CD8-positive, alpha-beta memory T cell (primary cell): ENCODE measurements at places on chromosomes 3 and 15.

- DNase-seq = no peak
These were observed 84.6 kb downstream of the PEAK1 start for GRCh38 chr15:77335298-77335697.

DNA sequence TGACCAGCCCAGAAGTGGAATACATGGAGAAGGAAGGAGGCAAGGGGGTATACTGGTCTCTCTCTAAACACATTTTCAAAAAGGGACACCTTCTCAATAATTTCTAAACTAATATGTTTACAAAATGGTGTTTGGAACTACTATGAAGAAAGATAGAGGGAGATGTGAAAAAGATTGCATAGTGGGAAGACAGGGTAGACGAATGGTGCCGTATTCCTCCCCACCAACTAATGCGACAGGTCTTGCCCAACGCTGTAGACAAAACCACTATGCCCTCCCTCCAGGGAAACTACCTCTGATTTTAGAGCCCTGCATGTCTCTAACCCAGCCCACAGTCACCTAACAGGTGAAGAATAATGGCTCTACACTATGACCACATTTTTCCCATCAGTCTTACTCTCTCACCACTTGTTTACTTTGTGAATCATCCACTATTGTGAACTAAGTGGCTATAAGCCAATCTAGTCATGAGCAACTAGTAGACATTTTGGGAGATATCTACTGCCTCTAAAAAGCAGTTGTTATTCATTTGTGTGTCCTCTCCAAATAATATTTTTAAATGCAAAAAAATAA, 108.2 kb upstream of the UBE2E2 start:
- DNase-seq = no peak

DNA sequence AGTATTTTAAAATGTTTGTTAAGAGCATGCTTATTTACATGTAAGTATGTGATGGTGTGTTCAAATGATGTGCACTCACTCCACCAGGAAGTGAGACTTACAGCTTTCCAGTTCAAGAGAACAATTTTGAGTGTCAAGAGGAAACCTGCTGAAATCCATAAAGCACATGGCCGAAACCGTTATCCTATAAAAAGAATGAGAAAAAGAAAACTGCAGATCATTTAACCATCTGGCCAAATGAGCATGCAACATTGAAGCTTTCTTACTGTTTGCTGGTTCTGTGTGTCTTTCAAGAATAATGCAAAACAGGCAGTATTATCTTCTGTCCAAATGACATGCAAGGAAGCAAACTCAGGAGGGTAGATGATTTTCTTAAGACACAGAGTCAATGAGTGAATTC, 26.3 kb downstream of the GABRR3 start:
- DNase-seq = no peak

- no peak for DNase-seq
These were observed 1517.1 kb downstream of the SI start for GRCh38 chr3:163561151-163561550.

- DNase-seq = no peak
These were observed 374.5 kb downstream of the IL20RB start for GRCh38 chr3:137332297-137332696.

DNA sequence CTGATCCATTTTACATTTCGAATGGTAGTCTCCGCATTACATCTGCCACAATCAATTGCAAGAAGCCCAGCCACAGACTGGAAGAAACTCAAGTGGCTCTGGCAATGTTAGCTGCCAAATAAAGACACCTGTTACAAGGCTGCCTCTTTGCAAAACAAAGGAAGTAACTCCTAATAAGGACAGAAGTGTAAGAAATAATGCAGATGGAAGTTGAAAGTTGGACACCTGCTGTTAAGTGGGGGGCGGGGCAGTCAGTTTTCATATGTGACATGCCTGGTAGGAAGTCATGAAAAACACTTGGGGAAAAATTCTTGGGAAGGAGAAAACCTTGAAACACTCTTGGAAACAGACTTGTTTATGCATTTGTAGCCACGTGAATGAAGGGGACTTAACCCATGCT, 54.1 kb upstream of the ATP2C1 start:
- DNase-seq = no peak

DNA sequence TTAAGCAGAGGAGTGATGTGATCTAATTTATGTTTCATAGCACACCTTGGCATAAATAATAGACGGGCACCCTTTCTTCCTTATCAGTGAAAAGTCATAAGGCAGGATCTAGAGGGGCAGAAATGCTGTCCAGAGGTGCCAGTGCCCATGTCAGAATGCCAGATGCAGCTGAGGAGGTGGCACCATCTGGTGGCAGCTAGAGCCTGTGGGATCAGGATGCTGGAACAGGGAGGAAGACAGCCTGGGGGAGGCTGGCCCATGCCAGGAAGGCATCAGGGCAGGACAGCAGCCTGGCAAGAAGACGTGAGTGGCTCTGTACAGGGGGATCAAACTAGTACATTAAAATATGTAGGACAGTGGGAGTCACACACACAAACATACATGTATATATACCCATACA, 16.5 kb downstream of the MYH15 start:
- no peak for DNase-seq

DNA sequence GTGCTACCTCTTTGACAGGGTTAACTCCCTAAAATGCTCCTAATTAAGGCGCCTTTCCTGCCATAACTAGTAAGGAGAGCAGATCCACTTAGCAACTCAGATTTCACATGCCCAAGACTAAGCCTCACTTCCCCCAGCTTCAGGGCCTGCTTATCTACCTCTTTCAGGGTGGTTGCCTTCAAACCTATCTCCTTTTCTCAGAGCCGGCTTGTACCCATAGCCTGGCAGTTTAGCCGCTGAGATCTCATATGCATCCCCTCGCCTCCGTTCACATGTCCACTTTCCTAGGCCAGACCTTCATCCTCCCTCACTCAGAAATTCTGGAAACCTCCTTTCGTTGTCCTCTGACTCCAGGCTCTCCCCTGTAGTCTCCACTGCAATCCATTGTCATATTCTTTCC, 1.0 kb upstream of the FSTL1 start:
- no peak for DNase-seq

DNA sequence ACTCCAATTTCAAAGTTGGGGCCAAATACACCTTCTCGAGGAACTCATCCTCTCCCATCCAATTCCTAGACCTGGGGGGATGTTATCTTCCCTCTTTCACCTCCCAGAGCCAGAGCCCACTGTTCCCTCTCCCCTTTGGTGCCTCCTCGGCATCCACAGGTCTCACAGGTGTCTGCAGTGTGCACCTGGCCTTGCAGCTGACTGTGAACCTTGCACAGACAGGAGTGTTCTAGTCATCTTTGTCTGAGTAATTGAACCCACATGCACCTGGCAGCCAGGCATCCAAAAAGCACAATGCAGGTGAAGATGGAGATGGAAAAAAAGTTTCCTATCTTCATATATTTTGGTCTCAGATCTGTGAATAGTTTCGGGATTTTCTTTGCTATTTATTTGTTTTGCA, 30.8 kb downstream of the PCOLCE2 start:
- DNase-seq = no peak

GRCh38 chr3:150764566-150764965, 1.6 kb upstream of the SIAH2 start:
- DNase-seq = no peak

DNA sequence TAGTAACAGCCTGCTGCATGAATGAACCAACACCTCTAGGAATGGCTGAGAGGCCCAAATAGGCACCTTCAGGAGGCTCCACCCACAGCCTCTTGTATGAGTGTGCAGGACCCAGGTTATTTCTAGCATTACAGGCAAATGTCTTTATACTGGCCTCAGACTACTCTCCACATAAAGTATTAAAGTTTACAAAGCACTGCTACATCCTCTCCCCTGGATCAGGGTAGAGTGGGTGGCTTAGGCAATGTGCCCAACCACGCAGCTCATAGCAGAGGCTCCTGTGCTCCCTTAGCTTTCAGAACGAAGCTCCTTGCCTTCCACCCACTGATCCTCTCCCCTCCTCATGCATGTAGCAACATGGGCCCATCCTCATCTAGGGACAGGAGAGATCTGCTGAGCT, 16.3 kb downstream of the TMEM43 start:
- DNase-seq = no peak

GRCh38 chr3:48934333-48934991, 15.8 kb downstream of the ARIH2 start:
- no peak for DNase-seq

GRCh38 chr3:185297867-185298266, 44.0 kb upstream of the EHHADH start:
- no peak for DNase-seq

DNA sequence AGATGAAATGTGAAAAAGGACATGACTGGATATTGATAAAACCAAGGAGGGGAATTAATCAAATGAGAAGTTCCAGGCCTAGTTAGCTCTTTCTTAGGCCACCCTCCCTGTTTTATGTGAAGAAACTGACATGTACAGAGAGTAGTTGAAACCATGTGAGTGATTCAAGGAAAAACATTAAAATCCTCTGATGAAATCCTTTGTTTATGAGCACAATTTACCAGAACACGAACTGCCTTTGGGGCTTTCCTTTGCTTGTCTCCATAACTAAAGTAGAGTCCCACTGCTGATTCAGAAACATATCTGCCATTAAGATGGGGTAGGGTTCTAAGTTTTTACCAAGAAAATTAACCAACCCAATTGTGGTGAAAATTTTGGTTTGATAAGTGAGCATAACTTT, 558.3 kb downstream of the NR2F2 start:
- no peak for DNase-seq

DNA sequence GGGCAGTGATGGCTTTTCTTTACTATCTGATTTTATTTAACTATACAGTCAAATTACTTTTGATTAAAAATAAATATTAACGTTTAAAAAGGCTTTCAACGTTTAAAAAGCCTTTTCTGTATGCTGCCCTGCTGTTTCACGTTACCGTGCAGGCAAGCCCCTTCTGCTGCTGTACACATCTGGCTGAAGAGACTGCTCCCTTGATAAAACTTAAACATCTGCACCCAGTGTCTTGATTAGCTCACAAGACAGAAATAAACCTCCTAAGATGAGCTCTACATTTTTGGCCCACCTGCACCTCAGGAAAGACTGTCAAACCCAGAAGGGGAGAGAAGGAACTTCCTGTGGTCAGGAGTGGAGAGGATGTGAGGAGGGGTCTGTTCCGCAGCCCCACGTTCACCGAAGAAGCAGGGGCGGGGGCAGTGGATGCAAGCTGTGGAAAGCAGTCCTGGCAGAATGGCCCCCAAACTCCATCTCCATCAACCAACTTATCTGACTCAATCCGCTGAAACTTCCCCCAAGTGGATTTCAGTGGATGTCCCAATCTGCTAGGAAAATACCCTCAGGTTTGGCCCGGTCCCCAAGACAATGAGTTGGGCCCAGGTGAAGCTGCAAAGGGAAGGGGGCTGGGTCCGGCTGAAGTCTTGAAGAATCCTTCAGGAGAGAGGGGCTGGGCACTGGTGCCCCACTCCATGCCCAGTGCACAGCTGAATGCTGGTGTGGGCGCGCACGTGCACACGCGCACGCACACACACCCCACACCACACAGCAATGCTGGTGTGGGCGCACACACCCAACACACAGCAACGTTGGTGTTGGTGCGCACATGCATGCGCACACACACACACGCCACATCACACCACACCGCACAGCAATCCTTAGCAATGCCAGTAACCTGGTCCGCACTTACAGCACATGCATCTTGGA, 88.6 kb downstream of the LRIG1 start:
- DNase-seq = no peak

- no peak for DNase-seq
These were observed 361.0 kb downstream of the SHQ1 start for GRCh38 chr3:72487078-72487765.

DNA sequence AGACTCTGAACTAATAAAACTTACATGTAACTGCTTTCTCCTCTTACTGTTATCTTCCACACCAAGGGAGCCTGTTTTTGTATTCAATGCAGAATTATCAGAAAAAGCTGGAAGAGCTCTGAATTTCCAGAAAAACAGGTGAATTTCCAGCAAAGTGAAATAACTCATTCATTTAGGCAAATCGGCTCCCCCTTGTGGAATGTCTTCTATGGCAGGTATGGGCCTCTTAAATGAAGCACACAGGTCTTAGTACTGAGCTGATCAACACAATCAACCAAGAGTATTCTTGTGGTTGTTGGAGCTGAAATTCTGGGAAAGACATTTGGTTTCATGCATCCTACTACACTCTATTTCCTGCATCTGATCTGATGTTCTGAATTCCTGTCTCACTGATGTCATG, 31.0 kb upstream of the PTPRG start:
- DNase-seq = no peak

- DNase-seq = no peak
These were observed 272.2 kb upstream of the NR2F2 start for GRCh38 chr15:96058103-96058851.

DNA sequence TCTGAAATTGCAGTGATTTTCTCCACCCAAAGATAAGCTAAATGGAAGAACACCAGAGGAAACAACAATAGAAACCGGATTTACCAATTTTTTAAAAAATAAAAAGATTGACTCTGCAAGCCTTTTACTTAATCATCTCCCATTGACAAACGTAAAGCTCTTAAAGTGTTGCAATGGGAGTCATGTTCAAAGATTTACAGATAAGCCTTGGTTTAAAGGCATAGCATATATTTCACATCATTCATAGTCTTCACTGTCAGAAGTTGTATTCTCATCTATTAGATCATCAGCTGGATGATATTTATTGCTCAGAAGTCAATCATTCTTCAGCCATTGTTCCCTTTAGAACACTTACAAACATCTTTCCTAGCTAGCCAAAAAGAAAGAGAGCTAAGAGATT, 397.6 kb downstream of the GBE1 start:
- DNase-seq = no peak

DNA sequence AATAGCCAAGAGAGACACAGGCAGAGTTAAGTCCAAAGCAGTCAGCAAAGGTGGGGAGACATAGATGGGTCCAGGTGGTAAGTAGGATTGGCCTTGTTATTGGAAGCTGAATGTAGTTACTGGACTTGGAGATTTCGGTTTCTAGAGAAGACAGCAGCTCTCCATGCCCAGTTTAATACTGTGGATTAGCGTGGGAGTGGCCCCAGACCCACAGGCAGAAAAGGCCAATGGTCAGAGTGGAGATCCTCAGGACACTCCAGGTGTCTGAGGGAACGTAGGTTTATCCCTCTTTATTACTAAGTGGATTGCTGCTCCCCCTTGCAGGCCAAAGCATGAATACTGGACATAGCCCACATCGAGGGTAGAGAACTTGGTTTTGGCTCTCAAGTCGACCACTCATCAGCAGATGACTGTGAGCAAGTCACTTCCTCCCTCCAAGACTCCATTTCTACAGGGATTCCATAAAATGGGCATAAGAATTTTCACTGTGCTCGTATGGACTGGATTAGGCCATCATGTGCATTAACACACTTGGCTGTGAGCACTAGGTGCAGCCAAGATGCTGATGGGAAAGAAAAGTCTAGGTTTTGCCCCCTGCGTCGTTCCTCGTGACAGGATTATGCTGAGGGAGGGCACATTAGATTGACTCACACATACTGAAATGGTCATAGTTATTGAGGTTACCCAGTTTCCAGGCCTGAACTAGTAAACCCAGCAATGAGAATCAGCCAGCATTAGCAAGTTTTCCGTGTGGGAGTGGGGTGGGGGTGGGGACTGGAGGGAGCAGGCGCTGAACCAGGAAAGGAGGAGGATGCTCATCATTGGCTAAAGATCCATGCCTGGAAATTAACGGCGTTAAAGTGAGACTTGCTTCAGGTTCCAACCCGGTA, 225.2 kb upstream of the TPRG1 start:
- no peak for DNase-seq
